NB4 (cell line): ENCODE measurements at places on chromosomes 2 and 18.

- no peak for DNase-seq
Measured at GRCh38 chr2:219293736-219294231, 14.6 kb downstream of the DNAJB2 start.

DNA sequence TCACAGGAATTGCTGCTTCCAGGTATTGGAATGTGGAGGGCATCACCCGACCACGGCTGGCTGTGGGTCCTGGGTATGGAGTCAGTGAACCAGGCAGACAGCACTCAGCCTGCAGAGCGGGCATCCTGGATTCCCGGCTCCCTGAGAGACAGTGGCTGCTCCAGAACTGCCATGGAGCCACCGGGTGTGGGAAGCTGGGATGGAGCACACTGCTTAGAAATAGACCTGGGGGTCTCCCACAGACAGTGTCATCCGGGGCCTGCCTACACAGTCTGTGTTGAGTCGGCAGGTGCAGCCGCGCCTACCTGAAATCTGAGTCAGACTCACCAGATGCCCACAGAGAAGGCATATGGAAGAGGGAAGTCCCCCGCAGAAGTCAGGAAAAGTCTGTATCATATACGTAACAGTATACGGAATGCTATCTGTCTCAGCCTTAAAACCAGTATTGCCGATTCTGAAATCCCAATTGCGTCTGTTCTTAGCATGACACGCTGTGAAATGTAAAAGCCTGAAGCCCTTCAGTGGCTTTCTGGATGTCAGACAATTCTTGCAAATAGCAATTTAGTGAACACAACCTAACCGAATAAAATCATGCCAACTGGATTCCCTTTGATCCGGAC, 509.7 kb upstream of the MYT1L start:
- DNase-seq, result no peak

- DNase-seq, result no peak
Measured at GRCh38 chr18:55475916-55476315, 112.1 kb downstream of the TCF4 start.

DNA sequence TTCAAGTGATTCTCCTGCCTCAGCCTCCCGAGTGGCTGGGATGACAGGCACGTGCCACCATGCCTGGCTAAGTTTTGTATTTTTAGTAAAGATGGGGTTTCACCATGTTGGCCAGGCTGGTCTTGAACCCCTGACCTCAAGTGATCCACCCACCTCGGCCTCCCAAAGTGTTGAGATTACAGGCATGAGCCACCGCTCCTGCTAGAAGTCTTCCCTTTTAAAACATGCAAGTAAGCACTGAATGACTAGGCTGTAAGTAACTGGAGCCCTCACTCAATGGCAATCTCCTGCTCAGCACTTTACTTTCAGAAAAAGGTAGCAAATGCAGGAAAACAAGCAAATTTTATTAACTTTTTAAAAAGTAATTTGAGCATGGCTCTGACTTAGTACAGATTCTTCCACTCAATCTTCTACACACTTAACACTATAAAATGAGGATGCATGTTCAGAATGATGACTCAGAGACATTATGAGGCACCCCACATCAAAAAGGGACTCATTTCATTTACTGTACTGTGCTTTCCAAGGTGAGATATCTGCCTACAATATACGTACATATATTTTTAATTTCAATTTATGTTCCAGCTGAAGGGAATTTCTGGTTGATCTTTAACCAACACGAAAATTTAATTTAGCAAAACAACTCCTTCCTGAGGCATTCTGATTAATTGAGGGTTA, 6.6 kb upstream of the NCK2 start:
- no peak for DNase-seq

GRCh38 chr18:31609886-31610285, 18.2 kb downstream of the TTR start:
- DNase-seq, result no peak

GRCh38 chr2:172578054-172578453, 22.2 kb downstream of the PDK1 start:
- peak; percentile 10 for DNase-seq

DNA sequence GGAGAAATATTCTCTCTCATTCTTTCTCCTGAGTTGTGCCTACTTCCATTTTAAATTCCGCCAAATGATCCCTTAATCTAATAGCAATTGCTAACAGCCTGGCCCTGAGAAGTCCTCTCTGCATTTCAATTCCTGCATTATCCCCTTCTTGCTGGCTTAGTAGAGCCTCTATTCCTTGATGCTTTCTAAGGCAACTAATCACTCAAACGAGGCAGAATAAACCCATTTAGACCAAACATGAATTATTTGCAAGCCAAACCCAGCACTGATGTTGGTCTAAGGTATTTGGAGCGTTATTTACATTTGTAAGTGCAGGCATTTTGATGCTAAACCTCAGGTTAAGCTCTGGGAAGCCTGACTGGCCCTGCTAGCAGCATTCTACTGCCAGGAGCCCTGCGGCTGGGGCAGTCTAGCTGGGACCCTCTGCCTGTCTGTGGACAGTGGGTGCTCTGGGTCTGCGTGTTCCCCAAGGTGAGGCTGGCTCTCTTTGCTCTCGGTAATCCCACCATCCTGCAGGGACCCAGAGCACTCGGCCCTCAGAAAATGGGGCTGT, 173.1 kb upstream of the HS6ST1 start:
- no peak for DNase-seq

DNA sequence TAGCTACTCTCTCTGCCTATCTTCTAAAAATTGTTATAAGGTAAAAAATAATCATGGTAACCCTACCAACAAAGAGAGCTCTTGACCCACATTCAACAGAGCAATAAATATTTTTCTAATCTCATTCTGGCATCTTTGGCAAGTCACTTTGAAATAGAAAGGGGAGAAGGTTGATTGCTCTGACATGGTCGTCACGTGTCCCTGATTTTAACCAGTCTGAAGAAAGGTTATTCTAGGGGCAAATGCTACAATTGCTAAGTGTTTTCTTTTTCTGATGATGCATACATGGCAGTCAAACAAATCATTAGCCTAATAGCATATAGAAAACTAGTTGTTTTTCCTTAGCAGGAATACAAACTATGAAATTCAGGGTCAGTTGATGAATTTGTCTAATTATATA, 153.3 kb upstream of the MAP3K20 start:
- no peak for DNase-seq

DNA sequence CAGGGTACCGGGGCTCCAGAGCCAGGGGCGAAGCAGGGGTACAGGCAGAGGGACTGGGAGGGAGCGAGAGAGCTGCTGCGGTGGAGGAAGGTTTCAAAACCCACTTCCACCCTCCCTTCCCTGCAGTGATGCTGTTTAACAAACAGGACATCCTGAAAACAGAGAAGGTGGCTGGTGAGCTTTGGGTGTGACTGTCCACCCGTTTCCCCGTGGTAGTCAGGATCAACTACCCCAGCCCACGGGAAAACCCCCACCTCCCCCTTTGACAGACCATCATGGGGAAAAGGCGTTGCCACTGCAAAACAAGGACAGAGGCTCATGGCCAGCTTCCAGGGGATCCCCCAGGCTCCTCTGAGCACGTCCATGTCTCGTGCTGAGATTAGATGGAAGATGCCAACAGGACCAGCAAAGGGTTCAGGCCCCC, 12.9 kb downstream of the TMEM185B start:
- DNase-seq, result no peak

- DNase-seq, result peak; percentile 55
Measured at GRCh38 chr2:174158003-174158402, 90.3 kb downstream of the OLA1 start.
